Smooth muscle cell of the brain vasculature (primary cell): ENCODE measurements at places on chromosomes 7 and 10.

GRCh38 chr7:108450160-108450559, 6.1 kb downstream of the NRCAM start:
- no peak for DNase-seq

- no peak for DNase-seq
Observed at GRCh38 chr10:92750791-92751533, 61.2 kb downstream of the HHEX start.

GRCh38 chr7:55086413-55087201, 67.8 kb downstream of the EGFR start:
- DNase-seq, result peak; percentile 87

DNA sequence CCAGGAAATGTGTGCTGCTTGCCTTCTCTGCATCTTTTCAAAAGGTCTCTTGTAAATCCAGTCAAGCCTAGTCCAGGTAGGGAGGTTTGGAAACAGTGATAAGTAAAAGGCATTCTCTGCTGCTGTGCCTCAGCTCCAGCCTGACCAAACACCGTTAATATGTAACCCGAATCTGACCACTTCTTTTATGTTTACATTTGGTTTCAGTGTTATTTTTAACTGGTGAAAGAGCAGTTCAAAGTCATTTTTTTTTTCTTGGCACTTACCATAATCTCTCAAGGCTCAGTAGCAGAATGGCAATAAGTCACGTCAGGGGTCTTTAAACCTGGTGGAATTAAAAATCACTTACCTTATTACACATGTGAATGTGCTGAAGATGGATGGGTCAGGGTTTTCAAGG, 216.8 kb downstream of the PTEN start:
- DNase-seq, result no peak

DNA sequence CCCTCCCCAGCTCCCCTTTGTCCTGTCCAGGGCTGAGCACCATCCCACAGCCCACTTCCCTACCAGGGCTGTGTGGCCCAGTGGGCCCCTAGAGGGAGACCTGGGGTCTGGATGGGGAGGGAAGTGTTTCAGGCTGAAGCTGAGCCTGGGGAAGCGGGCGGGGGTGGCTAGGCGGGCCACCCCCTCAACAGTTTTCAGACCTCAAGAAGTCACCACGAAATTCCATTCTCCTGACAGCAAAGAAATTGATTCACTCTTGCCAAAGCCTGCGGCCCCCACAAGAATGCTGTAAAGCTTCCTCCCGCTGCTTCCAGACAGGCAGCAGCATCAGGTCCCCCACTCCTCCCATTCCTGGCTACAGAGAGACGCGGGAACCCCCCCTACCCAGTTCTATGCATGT, 2.5 kb upstream of the LFNG start:
- peak; percentile 61 for DNase-seq

DNA sequence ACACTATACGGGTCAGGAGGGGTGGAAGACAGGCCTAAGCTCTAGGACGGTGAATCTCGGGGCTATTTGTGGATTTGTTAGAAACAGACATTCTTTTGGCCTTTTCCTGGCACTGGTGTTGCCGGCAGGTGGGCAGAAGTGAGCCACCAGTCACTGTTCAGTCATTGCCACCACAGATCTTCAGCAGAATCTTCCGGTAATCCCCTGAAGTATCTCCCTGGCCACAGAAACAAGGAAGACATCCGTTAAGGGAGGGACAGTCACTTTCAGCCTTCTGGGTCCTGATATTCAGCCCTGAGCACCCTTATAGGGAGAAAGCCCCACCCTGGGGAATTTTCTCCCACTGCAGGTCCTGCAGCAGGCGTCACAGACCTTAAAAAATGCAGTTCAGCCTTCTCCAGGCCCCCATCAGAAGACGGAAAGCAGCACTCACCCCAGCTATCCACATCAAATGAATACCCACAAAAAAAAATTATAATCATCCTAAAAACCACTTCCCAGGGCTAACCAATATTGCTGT, 23.2 kb downstream of the PLAC9 start:
- DNase-seq, result no peak

GRCh38 chr10:25768167-25768566, 165.9 kb upstream of the MYO3A start:
- DNase-seq, result no peak

DNA sequence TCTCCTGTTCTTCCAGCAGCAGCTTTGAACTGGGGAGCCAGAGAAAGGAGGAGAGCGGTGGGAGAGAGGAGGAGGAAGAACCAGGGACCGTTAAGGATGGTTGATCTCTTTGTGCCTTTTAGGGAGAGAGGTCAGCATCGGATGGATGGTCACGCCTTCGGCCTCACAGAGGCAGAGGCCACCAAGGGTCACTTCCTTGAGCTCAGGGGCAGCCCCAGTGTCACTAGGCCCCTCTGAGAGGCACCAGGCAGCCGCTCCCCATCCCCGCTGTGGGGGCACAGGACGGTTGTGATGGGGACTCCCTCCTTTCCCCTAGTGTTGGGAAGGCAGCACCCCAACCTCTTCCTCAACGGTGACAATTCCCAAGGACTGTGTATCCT, 121.4 kb downstream of the DNAJB6 start:
- no peak for DNase-seq

DNA sequence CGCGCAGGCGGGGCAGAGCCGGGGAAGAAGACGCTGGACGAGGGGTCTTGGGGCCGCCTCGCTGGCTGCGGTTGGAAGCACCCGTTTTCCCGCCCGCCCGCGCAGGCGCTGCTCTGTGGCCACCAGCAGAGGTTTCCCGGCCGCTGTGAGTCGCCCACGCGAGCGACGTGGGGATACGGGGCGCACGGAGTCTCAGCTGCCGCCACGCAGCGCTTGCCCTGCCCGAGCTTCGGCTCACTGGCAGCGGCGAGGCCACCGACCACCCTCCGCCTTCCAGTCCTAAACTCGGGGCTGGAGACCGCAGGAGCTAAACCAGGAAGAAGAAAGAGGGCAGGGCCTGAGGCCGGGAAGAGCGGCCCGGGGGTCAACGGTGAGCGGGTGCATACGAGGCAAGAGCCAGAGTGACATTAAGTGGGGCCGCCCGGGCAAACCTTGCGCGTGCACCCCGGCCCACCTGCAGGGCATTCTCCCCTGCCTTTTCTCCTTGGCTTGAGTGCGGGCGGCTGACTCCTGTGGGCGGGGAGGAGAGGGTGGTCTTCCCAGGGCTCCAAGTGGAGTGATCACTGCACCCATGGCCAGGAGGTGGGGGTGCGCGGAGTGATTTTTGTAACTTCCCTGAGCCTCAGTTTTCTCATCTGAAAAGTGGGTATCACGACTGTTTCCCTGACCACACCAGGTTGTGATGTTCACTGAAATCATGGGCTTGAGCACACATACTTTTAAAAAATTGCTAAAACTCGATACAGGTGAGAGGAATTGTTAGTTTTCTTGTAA, 7.1 kb upstream of the EMX2 start:
- DNase-seq, result no peak

DNA sequence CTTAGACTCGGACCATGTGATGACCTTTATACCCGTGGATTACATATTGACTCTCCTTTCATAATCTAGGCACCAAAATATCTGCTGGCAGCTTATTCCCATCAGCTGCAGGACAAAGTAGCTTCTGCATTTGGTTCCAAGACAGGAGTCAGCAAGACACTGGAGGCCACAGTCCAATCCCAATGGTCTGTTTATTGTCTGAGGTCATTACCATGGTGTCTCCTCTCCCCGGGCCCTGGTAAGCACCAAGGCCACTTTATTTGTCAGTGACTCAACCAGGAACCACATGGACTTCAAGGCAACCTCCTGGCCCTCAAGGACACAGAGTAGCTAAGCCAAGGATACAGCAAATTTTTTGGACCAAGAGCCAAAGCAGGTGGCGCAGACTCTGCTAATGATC, 36.1 kb downstream of the KCNMA1 start:
- no peak for DNase-seq

GRCh38 chr10:123938890-123939289, 47.3 kb upstream of the CPXM2 start:
- DNase-seq, result no peak

- no peak for DNase-seq
Observed at GRCh38 chr10:61325223-61325960, 127.8 kb downstream of the TMEM26 start.

- no peak for DNase-seq
Observed at GRCh38 chr10:12455766-12456165, 106.4 kb downstream of the CAMK1D start.

DNA sequence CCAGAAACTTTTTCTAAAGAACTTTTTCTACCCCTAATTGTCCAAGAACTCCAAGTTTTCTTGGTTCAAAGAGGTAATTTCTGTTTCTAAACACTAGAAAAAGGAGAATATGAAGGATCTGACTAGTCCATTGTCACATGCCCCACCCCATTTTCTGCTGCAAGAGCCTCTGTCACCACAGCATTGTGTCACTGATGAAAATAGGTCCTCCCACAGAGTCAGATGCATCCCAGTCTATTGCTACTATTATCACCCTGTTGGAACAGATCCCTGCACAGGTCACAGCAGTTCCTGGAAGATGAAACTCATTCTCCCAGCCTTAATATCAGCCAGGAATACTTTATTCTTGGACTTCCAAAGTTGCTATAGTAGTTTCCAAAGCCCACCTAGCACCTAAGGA, 7.5 kb upstream of the CFTR start:
- DNase-seq, result no peak

GRCh38 chr7:112157072-112157471, 49.1 kb downstream of the DOCK4 start:
- DNase-seq, result no peak

GRCh38 chr7:139748941-139749340, 28.9 kb downstream of the HIPK2 start:
- DNase-seq, result no peak
